ENCODE measurements at places on chromosomes 16 and 17.

DNA sequence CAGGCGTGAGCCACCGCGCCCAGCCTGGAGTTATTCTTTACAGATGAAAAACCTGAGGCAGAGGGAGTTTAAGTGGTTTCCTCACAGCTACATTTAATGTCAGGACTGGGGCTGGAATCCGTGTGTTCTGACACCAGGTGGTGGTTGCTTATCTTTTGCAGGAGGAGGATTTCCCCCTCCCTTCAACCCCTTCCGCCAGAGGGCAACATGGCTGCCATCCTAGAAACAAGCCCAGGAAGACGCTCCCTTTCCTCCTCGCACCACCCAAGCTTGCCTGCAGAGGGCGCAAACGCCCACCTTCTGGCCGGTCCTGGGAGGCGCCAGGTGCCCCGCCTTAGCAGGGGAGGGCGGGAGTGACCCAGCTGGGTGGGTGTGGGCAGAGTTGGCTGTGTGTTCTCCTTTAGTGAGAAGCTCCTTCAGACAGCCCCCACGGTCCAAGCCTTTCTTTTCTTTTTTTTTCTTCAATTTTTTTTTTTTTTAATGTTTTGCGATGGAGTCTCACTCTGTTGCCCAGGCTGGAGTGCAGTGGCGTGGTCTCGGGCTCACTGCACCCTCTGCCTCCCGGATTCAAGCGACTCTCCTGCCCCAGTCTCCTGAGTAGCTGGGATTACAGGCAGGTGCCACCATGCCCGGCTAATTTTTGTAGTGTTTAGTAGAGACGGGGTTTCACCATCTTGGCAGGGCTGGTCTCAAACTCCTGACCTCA is 9.9 kb upstream of the RAP1GAP2 start:
- DNase-seq: peak; percentile 92

DNA sequence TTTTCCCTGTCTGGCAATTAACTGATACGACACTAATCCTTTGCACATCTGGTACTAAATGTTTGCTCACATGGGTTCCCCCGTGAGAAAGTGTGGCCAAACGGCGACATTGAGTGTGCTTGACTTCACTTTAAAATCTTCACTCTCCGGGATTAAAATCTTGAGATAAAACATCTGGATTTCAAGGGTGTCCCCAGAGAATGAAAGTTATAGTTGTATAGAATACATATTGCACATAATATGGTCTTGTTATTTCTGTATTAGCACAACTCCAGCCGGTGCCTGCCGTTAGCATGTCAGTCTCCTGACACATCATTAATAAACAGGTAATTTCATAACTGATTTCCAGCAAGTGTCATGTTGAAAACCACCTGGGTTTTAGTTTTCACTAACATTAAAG is 749.0 kb upstream of the SOX9 start:
- no peak for DNase-seq

DNA sequence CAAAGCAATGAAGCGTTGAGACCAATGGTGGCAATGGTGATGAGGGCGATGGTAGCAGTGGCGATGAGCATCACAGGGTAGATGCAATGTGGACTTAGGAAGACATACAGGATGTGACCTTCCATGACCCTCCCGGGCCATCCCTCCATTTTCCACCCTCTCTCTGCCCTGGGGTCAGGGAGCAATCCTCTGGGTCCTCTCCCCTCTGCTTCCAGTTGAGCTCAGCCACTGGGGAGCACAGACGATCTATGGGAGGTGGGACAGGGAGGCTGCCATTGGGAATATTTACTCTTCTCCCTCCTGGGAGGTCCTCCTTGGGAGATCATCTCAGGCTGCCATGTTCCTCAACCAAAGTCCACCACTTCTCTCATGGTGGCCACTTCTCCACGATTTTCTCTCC is 260.7 kb upstream of the FOXF1 start:
- no peak for DNase-seq

DNA sequence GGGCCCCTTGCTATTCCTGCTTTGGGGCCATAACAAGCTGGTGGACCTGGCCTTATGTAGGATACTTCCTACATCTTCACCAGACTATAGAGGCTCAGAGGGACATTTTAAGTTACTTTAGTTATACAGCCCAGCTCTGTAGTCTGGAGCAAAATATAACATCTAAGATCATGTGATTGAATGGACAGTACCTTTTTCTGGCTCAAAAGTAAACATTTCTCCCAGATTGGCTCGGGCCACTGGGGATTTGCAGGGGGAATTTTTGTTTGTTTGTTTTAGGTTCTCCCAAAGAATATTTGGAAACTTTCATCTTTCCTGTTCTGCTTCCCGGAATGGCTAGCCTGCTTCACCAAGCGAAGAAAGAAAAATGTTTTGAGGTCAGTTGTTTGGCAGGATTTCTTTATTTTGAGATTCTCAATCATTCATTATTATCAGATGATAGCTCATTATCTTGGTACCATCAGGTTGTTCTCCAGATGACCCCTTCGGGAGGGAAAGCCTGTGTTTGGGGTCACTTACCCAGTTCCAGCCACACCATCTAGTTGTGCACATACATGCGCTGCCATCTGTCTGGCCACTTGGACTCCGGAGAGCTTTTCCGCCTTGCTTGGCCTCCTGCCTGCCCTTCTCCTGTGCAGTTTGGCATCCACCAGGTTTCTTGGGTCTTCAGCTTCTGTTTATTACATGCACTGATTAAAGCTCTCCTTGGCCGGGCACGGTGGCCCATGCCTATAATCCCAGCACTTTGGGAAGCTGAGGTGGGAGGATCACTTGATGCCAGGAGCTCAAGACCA is 17.2 kb downstream of the IQCK start:
- DNase-seq: no peak

DNA sequence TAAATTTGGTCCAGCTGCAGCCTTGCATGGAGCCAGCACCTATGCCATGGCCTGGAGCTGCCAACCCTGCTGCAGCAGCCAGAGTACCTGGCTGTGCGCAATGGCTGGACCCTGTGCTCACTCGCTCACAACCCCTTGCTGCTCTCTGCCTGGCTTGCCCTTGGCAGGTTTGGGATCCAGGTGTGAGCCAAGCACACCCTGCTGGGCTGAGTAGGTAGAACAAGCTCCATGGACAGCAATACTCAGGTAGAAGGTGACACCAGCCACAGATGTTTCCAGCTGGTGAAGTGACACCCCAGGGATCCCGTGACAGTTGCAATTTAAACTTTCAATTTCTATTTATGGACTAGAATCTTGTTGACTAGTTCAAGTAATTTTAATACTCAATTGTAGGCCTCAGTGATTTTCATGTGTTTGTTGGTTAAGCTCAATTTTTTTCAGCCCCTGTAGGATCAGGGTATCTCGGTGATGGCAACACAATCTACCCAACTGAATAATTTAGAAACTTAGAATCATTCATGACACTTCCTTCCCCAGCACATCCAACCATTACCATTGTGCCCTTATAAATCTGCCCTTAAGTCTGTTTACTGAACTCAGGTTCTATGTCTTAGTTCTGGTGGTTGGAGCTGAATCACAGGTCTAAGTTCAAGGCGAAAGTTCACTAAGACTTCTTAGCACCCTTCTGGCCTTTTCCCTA is 480.0 kb downstream of the PMP22 start:
- no peak for DNase-seq

DNA sequence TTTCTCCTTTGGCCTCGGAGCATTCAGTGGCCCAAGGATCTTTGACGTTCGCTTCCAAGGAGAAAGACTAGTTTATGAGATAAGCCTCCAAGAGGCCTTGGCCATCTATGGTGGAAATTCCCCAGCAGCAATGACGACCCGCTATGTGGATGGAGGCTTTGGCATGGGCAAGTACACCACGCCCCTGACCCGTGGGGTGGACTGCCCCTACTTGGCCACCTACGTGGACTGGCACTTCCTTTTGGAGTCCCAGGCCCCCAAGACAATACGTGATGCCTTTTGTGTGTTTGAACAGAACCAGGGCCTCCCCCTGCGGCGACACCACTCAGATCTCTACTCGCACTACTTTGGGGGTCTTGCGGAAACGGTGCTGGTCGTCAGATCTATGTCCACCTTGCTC is 1.4 kb downstream of the AOC3 start:
- no peak for DNase-seq

- DNase-seq: no peak
Observed at GRCh38 chr16:75017670-75018525, 19.1 kb downstream of the ZNRF1 start.

DNA sequence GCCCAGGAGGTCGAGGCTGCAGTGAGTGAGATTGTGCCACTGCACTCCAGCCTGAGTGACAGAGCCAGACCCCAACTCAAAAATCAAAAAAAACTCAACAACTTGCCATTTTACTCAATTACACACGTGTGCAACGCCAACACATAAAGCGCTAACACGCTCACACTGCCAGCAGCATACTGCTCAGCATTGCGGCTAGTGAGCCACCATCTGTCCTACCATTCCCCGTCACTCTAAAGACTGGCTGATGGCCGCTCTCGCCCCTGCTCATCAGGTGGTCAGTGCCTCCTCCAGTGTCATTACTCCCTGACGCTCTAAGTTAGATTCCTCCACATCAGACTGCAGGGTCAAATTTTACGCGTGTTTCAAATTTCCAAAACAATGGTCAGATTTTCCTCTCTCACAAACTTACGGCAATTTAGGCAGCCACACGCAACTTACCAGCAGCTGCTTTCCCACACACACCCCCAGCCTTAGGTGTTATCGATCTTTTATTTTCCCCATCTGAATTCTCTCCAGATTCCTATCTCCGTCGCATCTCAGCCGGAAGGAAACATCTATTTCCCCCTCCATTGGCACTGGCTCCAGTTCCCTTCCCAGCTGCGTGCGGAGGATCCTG is 240.8 kb downstream of the C16orf95 start:
- DNase-seq: no peak

DNA sequence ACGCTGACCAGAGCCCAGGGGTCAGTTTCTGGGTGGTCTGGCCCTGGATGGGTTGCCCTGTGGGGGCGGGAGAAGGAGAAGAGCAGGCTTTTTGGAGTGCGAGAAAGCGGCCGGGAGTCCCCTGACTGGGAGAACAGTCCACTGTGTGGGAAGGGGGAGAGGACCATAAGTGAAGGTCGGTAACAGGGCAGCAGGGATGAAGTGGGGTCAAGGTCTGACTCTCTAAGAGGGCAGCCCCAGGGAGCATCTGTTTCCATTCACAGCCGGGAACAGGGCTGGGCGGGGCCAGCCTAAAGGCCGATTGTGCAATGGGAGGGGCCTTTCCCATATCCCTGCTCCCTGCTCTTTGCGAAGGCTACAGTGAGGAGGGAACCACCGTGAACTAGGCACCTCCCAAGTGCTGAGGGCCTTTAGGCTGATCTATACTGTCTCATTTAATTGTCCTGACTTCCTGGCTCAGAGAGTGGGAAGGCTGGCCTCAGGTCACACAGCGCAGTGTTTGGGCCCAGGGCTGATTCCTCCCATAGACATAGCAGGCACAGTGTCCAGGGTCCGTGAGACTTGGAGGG is 10.4 kb upstream of the WFDC1 start:
- no peak for DNase-seq

GRCh38 chr16:12625716-12626115 is 178.0 kb downstream of the CPPED1 start:
- DNase-seq: no peak

- no peak for DNase-seq
Observed at GRCh38 chr16:22216191-22216831, 10.2 kb downstream of the EEF2K start.

GRCh38 chr16:15973421-15973820 is 24.0 kb downstream of the ABCC1 start:
- no peak for DNase-seq

GRCh38 chr16:22402191-22402590 is 27.8 kb upstream of the CDR2 start:
- no peak for DNase-seq

GRCh38 chr16:87828071-87828906 is 41.0 kb downstream of the SLC7A5 start:
- DNase-seq: no peak

DNA sequence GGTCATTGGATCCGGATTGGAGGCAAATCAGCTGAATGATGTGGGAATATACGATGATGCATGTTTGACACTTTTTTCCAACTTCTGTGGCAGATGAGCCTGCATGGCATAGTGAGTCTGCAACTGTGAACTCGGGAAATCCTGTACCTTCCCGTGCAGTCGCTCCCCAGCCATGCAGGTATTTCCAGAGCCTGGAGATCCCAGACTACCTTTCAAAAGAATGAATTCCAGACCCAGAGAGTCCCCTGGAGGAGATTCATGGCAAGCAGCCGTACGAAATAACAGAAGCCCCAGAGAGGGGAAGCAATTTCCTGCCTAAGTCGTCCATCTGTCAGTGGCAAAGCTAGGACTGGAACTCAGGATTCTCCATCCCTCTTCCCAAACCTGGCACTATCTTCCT is 75.7 kb upstream of the FAM20A start:
- no peak for DNase-seq

DNA sequence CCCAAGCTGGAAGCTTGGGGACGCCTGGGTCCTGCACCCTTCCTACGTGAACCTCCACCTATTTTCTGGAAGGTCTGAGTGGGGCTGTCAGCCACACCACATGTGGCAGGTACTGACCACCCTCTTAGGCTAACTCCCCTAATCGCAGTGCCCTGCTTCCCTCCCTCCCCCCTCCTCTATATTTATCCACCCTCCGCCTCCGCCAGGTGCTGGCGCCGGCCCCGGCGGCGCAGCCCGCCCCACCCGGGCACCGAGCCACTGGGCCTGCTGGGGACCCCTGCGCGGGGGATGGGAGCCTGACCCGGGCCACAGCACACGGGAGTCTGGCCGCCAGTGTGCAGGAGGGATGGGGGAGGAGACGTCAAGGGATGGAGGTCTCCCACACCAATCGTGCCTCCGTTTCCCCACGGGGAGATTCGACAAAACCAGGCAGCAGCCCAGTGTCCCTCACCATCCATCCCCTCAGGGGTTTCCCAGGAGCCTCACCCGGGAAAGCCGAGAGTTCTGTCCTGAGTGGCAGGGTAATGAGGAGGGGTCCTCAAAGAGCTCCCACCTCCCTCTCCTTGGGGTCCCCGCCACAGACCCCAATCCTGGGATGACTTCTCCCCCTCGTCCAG is 1.3 kb downstream of the PLEKHH3 start:
- no peak for DNase-seq

DNA sequence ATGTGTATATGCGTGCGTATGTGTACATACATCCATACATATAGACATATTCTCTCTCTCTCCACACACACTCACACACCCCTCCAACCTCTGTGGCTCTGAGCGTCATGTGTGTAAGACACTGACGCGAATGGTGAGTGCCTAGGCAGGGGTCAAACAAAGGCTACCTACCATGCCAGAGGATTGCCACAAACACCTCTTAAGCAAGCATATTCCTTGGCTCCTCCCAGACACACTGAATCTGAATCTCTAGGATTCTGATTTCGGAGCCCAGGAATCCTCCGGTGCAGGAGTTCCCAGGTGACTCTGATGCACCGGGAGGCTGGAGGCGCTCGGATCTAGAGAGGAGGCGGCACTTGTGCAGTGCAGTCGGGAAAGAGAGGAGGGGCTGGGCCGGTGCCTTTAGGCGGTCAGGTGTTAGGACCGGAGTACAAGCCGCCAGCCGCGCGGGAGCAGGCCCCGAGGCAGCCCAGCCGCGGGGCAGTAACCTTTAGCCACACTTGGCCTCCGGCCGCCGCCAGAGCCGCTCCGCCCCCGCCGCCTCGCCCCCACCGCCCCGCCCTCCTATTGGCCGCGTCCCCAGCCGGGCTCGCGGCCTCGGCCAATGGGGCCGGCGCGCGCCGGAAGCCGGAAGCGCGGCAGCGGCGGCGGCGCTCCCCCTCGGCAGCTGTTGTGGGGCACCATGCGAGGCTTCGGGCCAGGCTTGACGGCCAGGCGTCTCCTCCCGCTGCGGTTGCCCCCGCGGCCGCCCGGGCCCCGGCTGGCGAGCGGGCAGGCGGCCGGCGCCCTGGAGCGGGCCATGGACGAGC is at the start of gene MLYCD:
MLYCD (plus strand) TSS at position 653 of the 809 bp plus-strand sequence; CDS start at position 683, 30 bp downstream.
- peak; percentile 52 for DNase-seq

Measured in stimulated activated CD4-positive, alpha-beta T cell treated with anti-CD3 and anti-CD28 coated beads, Interleukin-12 subunit alpha, Interleukin-12 subunit beta, amount 100 ng/mL, for 24 hours (primary cell).